Gastrocnemius medialis (tissue), 4 donors: ENCODE measurements at places on chromosomes 16 and 17.

DNA sequence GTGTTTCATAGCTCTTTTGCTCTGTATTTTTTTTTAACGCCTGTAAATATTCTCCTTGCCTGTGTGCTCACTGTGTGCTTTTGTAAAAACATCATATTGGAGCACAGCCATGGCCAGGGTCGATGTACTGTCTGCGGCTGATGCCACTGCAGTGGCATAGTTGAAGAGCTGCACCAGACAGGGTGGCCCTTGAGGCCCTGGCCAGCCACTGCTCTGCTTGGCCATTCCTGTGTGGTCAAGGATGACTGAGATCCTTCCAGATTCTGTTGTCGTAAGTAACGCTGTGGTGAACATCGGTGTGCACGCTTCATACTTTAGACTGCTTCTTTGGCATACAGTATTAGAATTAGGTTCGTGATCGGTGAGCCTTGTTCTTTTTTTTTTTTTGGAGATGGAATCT lies 14.6 kb downstream of the CRAMP1 start:
- no peak for DNase-seq

GRCh38 chr17:30913955-30914354 lies 7.8 kb upstream of the ADAP2 start:
- no peak for DNase-seq

DNA sequence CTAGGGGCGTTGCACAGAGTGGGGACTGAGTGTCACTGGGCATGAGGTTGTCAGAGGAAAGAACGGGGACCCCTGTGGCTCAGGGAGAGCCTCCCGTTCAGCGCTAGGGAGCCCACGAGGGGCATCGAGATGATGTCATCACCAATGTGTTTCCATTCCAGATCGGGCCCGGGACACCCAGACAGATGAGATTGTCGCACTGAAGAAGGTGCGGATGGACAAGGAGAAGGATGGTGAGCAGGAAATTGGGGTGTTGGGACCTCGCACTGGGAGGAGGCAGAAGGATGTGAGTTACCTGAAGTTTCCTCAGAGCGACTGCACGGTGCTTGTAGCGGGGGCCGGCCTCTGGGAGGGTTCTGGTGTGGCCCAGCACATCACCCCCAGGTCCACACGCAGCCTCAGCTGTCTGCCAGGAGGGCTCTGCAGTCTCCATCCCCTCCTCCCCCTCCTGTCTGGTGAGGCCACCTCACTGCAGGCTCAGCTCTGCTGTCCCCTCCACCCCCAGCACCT lies 4.0 kb downstream of the CDK10 start:
- no peak for DNase-seq

GRCh38 chr17:81400154-81400977 lies 5.1 kb downstream of the BAHCC1 start:
- DNase-seq: peak; percentile 58

DNA sequence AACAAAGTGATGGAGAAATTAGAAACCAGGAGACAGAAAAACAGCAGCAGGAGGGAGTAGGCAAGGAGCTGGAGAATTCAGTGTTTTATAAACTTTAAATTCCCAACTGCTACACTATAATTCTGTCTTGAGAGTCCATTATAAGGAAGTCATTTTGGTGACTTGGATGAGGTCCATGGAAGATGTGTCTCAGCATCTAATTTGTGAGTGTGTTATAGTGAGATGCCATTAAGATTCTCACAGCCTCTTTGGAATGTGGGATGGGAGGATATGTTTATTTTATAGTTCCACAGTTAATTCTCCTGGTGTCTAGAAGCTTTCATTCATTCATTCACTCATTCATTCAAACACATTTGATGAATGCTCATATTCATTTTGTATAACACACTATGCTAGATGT lies 206.0 kb upstream of the MYOCD start:
- DNase-seq: no peak

DNA sequence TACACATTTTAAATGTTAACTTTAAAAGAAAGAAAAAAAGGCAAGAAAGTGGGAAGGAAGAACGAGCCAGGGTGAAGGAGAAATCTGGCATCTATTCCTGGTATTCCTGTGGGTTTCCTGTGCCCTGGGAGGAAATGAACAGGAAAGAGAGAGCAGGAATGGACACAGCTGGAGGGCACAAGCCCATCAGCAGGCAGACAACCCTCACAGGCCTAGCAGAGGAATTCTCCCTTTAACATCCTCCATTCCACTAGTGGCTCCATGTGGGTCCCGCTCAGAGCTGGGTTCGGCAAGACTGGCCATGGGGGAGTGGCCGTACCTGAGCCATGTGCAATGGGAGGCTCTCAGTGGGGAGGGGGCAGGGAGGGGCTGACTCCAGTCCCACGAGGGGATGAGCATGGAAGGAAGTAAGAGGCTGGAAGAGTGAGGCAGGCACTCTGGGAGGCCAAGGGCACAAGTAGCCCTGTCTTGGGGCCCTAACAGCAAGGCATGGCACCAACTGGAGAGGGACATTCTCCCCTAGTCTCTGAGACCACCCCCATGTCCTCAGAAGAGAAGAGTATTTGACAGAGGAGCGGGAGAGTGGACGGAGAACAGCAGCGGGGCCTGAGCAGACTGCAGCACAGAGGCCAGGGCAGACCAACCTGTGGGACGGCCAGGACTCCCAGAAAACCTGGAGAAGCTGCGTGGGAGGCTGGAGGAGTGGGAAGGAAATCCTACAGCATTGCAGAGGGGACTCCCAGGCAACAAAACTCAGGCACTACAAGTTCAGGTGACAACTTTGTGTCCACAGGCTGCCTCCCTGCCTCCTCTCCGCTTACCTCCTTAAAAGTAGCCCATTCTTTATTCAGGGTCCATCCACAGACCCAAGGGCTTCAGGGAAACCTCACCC lies 30.2 kb downstream of the TK2 start:
- no peak for DNase-seq

GRCh38 chr17:66547151-66547865 lies 244.9 kb downstream of the PRKCA start:
- no peak for DNase-seq
